ENCODE measurements at places on chromosomes 7 and 10. TPM values are rescaled to one million over a fixed set of nuclear protein-coding genes. Genes with fewer than 3 reads are reported as not detected.

Gene SAMD8
- 25.8 TPM for total RNA-seq

Gene CYP3A7
- 0.65 TPM for total RNA-seq

Gene CCDC172
- total RNA-seq = not detected

Gene C10orf105
- total RNA-seq = 0.06 TPM

Gene CRYGN
- not detected for total RNA-seq

Gene TRDMT1
- total RNA-seq = 4.5 TPM

Gene FAM25A
- 795 TPM for total RNA-seq
